ENCODE measurements at places on chromosomes 7 and 10. TPM values are rescaled to one million over a fixed set of nuclear protein-coding genes. Genes with fewer than 3 reads are reported as not detected.

The CLDN4 gene
- 70.7 TPM for total RNA-seq

The VSTM2A gene
- total RNA-seq, result 0.14 TPM

The C10orf62 gene
- 0.63 TPM for total RNA-seq

The SPDYE16 gene
- total RNA-seq, result 0.09 TPM

The PAPOLB gene
- not detected for total RNA-seq

The GARIN1A gene
- 1.3 TPM for total RNA-seq

The FAM131B gene
- total RNA-seq, result 0.06 TPM

The EVX1 gene
- not detected for total RNA-seq

The LANCL2 gene
- total RNA-seq, result 6.6 TPM

The SPDYE3 gene
- total RNA-seq, result not detected

The NXPH1 gene
- not detected for total RNA-seq

The MSS51 gene
- total RNA-seq, result 0.70 TPM

The FKBP6 gene
- not detected for total RNA-seq

The CALML5 gene
- not detected for total RNA-seq

The INSIG1 gene
- 48.3 TPM for total RNA-seq

Data from pancreas (tissue), 10 donors.